Tibial nerve (tissue), 4 donors: ENCODE measurements at places on chromosomes 11 and 22.

- no peak for DNase-seq
These were observed 76.2 kb downstream of the ZBTB16 start for GRCh38 chr11:114135737-114136151.

- no peak for DNase-seq
These were observed 163.4 kb downstream of the ADAMTS15 start for GRCh38 chr11:130611791-130612251.

GRCh38 chr11:109401545-109401944, 20.4 kb upstream of the C11orf87 start:
- DNase-seq, result no peak

DNA sequence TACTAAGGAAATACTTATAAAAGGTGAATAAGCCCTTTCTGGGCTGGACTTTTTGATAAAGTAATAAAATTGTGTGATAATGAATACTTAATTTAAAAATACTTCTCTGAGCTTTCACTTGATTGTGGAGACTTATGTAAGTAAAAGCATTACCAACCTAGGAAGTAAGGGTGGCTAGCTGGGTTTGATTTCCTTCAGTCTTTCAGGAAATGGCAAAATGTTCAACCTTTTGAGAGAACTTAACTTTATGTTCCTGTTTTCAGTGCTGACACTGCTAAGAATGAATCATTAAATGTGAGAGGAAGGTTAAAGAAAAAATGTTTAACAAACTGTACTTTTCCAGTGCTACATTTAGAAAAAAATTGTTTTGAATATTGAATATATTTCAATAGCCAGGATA, 900.3 kb downstream of the METTL15 start:
- DNase-seq, result no peak

DNA sequence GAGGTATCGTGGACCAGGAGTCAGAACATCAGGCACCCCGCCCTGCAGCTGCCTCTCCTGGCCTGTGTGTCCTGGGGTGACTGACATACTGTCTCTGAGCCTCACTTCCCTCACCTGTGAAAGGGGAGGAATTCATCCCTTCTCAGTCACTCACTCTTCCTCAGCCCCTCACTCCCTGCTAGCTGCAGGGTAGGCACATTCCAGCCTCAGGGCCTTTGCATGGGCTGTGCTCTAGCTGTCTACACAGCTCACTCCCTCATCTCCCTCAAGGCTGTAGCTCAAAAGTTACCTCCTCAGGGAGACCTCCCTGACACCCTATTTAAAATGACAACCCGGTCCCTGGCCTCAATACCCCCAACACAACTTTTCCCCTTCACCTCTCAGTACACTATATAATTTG, 2.5 kb downstream of the TP53I11 start:
- DNase-seq, result no peak

GRCh38 chr11:79165908-79166307, 274.9 kb downstream of the TENM4 start:
- DNase-seq, result no peak

DNA sequence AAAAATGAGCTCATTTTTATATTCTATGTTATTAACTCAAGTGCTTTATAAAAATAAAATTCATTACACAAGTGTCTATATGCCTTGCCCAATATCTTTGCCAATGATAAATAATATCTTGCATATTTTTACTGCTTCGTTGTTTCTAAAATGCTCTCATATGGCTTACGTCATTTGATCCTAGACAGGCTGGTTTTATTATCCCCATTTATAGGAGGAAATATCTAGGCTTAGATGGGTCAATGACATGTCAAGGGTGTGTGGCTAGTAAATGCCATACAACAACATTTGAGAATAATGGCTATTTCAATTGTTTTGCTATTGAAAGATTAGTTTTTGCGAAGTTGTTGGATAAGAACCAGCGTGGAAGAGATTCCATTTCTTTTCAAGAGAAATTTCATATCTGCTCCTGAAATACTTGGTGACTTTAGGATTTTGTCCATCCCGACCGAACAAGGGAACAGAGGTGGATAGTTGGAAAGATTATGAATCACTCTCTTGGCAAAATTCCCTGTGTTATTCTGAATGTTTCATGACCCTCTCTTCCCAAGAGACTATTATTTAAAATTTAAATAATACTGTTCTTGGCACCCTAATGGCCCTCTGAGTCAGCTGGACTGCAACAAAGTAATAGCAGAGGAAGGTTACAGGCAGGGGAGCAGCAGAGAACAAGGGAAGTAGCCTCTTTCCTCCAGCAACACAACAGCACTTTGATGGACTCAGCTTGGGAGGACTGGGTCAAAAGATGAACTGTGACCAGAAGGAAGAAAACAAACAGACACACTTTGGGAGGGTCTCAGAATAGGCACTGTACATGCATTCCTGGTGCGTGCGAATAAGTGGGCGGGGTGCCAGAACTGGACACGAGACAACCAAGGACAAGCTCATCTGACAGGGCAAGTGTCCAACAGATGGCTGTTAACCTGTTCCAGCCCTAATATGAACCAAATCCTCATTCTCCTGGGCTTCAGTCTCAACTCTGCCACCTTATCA, 94.5 kb downstream of the ME3 start:
- peak; percentile 64 for DNase-seq

- DNase-seq, result no peak
These were observed 48.2 kb downstream of the CADM1 start for GRCh38 chr11:115456019-115456418.

- no peak for DNase-seq
These were observed 827 bp upstream of the TNNT3 start for GRCh38 chr11:1918436-1919315.

GRCh38 chr11:107359701-107360100, 97.9 kb downstream of the CWF19L2 start:
- DNase-seq, result no peak

GRCh38 chr11:120747850-120748814, 236.6 kb downstream of the GRIK4 start:
- DNase-seq, result no peak
